ENCODE measurements at places on chromosomes 5 and 9. TPM values are rescaled to one million over a fixed set of nuclear protein-coding genes. Genes with fewer than 3 reads are reported as not detected.

DNA sequence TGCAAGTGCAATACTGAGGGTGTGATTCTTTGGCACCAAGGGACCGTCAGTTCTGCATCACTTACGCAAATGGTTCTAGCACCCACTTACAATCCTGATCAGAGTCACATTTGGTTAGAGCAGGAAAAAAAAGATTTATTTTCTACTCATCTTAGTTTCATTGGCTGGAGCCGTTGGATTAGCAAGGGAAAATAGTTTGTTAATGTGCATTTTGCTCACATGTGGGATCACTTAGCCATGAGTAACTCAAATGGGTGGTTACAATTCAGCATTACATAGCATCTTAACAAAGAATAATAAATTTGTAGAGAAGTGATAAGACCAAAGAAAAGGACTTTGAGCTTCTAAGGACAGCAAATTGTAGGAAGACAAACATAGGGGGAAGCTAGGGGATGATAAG is 216.9 kb downstream of the AUH start:
- no peak for DNase-seq
- H3K4me3 ChIP-seq, result no peak overlapping the region
- H3K27ac ChIP-seq, result no peak overlapping the region

DNA sequence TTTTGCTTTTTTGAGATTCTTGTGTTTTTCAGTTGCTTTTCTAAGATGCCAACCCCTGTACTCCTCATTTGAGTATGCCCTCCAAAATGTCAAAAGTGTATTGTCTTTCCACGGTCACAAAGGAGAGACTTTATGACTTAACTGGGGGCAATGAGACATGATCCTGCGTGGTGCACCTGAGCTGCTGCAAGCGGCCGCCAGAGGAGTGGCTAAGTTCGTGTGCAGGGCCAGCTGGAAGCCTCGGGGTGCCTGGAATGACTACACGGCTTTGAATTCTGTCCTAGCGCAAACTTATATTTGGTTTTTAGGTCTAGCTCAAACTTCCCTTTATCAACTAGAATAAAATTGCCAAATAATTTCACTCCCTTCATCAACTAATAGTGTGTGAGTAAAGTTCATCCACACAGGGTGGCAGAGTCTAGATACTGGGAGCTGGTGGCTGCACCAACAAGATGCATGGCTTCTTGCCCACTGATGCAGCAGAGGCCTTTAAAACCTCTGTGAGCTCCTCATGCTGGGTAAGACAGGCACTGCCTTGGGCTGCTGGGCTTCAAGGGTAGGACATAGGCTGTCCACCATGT is 4.7 kb downstream of the GADD45G start:
- no peaks in the 10 kb centered on the region for H3K36me3 ChIP-seq
- DNase-seq, result peak; percentile 10
- no peaks in the 10 kb centered on the region for H3K27me3 ChIP-seq
- H3K27ac ChIP-seq, result no peak overlapping the region

GRCh38 chr9:99509900-99510535 is 287.9 kb downstream of the SEC61B start:
- no peaks in the 10 kb centered on the region for H3K36me3 ChIP-seq
- H3K27me3 ChIP-seq, result no peaks in the 10 kb centered on the region
- H3K4me3 ChIP-seq, result no peak overlapping the region
- no peaks in the 10 kb centered on the region for H3K4me1 ChIP-seq
- H3K27ac ChIP-seq, result no peak overlapping the region

DNA sequence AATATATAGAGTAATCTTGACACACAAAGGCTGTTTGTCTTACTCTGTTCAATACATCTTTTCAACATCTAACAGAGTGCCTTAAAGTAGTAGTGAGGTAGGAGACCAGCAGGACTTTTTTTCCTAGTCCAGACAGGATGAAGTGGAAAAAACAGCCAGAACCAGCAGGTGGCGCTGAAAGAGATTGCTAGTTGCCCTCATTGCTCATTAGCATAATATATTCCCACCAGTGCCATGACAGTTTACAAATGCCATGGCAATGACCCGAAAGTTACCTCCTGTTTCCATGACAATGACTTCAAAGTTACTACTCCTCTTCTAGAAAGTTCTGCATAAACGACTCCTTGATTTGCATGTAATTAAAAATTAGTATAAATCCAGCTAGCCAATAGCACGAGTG is 387.4 kb downstream of the ACTL7B start:
- H3K4me3 ChIP-seq, result no peak overlapping the region
- no peaks in the 10 kb centered on the region for H3K36me3 ChIP-seq
- H3K4me1 ChIP-seq, result no peaks in the 10 kb centered on the region
- no peak for DNase-seq
- no peak overlapping the region for H3K27ac ChIP-seq

- no peaks in the 10 kb centered on the region for H3K27me3 ChIP-seq
- no peak overlapping the region for H3K27ac ChIP-seq
- no peaks in the 10 kb centered on the region for H3K36me3 ChIP-seq
- H3K4me1 ChIP-seq, result no peaks in the 10 kb centered on the region
These were observed 145.7 kb upstream of the ARRDC3 start for GRCh38 chr5:91528831-91529230.

- H3K36me3 ChIP-seq, result no peaks in the 10 kb centered on the region
- DNase-seq, result no peak
- no peak overlapping the region for H3K4me3 ChIP-seq
These were observed 102.9 kb downstream of the BOD1 start for GRCh38 chr5:173513521-173513991.

- H3K36me3 ChIP-seq, result peaks cover 12% of the 10 kb centered on the region
- no peaks in the 10 kb centered on the region for H3K27me3 ChIP-seq
- peak overlapping the region; percentile 42 for H3K27ac ChIP-seq
- H3K4me1 ChIP-seq, result peaks cover 24% of the 10 kb centered on the region
These were observed 123.2 kb downstream of the MYO10 start for GRCh38 chr5:16812911-16813310.

DNA sequence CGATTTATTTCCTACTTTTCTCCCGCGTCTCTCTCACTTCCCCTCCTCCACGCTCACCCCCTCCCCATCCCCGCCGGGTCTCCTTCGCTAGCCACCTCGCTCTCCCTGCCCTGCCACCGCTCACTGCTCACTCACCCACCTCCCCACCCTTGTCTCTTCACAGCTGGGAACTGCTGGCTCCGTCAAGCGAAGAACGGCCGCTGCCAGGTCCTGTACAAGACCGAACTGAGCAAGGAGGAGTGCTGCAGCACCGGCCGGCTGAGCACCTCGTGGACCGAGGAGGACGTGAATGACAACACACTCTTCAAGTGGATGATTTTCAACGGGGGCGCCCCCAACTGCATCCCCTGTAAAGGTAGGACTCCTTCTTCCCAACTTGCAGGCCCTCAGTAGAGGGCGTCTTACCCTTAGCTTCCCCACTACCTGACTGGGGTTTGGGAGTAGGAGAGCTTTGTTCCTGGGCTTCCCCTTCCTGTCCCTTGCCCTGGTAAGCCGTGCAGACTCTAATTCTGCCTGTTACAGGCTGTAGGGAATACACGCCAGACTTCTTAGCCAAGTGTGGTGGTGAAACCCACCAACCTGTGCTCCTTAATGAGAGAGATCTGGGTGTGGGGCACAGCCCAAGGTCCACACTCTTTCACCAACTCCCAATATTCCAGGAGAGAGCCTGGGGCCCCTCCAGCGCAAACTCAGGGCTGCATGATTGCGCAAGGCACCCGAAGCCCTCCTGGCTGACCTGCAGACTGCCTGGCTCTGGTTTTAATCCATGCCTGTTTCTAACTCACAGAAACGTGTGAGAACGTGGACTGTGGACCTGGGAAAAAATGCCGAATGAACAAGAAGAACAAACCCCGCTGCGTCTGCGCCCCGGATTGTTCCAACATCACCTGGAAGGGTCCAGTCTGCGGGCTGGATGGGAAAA is 2.5 kb downstream of the FST start:
- H3K36me3 ChIP-seq, result no peaks in the 10 kb centered on the region
- peak; percentile 74 for DNase-seq
- H3K27me3 ChIP-seq, result no peaks in the 10 kb centered on the region
- H3K4me1 ChIP-seq, result peaks cover 3% of the 10 kb centered on the region

- no peaks in the 10 kb centered on the region for H3K36me3 ChIP-seq
- no peak overlapping the region for H3K27ac ChIP-seq
- H3K4me3 ChIP-seq, result no peak overlapping the region
- DNase-seq, result peak; percentile 76
These were observed 313.2 kb downstream of the SLIT3 start for GRCh38 chr5:168987543-168988300.

- no peaks in the 10 kb centered on the region for H3K36me3 ChIP-seq
- DNase-seq, result no peak
- H3K4me3 ChIP-seq, result no peak overlapping the region
These were observed 77.5 kb downstream of the ZSWIM6 start for GRCh38 chr5:61409568-61409967.

DNA sequence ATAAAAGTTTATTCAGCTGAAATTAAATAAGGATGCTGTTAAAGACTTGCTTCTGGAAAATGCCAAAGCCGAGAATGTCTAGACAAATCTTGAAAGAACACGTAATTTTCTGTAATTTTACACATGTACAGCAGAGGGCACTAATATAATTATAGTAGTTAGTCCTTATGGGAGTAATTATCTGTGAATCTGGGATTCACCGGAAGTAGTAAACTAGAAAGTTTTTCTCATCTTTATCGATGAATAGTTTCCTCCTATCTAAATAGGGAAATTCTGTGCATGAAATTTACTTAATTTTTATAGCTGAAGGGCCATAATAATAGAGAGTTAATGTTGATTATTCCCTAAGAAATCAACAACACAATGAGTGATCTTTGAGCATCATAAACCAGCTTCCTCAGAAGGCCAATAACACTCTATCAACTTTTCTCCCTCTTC is 18.4 kb upstream of the CNTLN start:
- H3K27me3 ChIP-seq, result no peaks in the 10 kb centered on the region
- H3K4me3 ChIP-seq, result no peak overlapping the region
- H3K36me3 ChIP-seq, result no peaks in the 10 kb centered on the region
- no peak overlapping the region for H3K27ac ChIP-seq

- no peak for DNase-seq
- H3K27me3 ChIP-seq, result no peaks in the 10 kb centered on the region
- no peaks in the 10 kb centered on the region for H3K36me3 ChIP-seq
- no peaks in the 10 kb centered on the region for H3K4me1 ChIP-seq
- no peak overlapping the region for H3K27ac ChIP-seq
These were observed 128.3 kb downstream of the C5orf15 start for GRCh38 chr5:133840168-133840567.

- no peak for DNase-seq
- no peaks in the 10 kb centered on the region for H3K4me1 ChIP-seq
- H3K27me3 ChIP-seq, result no peaks in the 10 kb centered on the region
- no peaks in the 10 kb centered on the region for H3K36me3 ChIP-seq
- H3K27ac ChIP-seq, result no peak overlapping the region
These were observed 53.2 kb upstream of the C9orf72 start for GRCh38 chr9:27626244-27627187.

DNA sequence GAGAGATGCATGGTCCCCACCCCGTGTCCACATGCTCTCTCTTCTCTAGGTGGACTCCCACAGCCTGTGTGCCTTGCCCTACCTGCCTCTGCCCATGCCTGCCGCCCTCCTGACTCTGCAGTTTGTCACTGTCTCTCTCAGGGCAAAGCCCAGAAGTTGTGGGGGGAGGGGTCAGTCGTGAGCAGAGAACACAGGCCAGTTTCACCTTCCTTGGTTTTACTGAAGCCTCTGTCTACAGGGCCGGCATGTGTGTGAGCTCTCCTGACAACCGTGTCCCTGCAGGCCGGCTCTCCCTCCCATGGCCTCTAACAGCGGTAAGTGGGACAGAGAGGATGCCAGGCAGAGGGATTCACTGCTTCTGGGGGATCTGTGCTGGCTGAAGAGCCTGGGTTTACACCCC is 43.5 kb upstream of the SLC25A51 start:
- H3K27me3 ChIP-seq, result no peaks in the 10 kb centered on the region
- peaks cover 19% of the 10 kb centered on the region for H3K36me3 ChIP-seq
- no peak overlapping the region for H3K27ac ChIP-seq
- peaks cover 39% of the 10 kb centered on the region for H3K4me1 ChIP-seq
- no peak overlapping the region for H3K4me3 ChIP-seq

DNA sequence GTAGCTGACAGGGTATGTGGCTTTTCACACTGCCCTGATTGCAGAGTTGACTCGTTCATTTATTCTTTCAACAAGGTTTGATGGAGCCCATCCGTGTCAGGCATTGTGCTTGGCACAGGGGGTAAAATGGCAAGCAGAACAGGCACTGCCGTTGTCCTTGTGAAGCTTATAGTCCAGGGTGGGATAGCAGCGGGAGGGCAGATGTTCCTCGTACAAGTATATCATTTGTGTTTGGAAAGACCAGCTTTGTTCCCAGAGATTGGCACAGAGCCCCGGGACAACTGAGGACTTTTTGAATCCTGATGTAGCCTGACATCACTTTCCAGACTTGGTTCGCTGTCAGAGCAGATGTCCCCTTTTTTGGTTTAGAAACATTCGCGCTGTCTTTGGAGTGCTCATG is 50.9 kb downstream of the MVB12B start:
- DNase-seq, result no peak
- no peak overlapping the region for H3K4me3 ChIP-seq
- H3K4me1 ChIP-seq, result peaks cover 42% of the 10 kb centered on the region
- no peak overlapping the region for H3K27ac ChIP-seq
- no peaks in the 10 kb centered on the region for H3K27me3 ChIP-seq
- H3K36me3 ChIP-seq, result peaks cover 12% of the 10 kb centered on the region

GRCh38 chr9:35538361-35539234 is 48.7 kb downstream of the RUSC2 start:
- peak; percentile 83 for DNase-seq
- H3K36me3 ChIP-seq, result no peaks in the 10 kb centered on the region
- peak overlapping the region; percentile 80 for H3K27ac ChIP-seq

GRCh38 chr9:17476401-17476800 is 102.5 kb upstream of the SH3GL2 start:
- H3K4me3 ChIP-seq, result no peak overlapping the region
- no peak overlapping the region for H3K27ac ChIP-seq
- no peaks in the 10 kb centered on the region for H3K27me3 ChIP-seq
- H3K36me3 ChIP-seq, result no peaks in the 10 kb centered on the region

The SLC36A2 gene
- not detected for total RNA-seq

The PCDHGA9 gene
- total RNA-seq, result 5.4 TPM

The RNF224 gene
- total RNA-seq, result 0.35 TPM

The SPATA31A3 gene
- total RNA-seq, result not detected

The PRDM9 gene
- total RNA-seq, result not detected

The PTCD2 gene
- total RNA-seq, result 6.5 TPM

Measured in upper lobe of right lung (tissue), 1 donor.